ENCODE measurements at places on chromosomes 3 and 15. TPM values are rescaled to one million over a fixed set of nuclear protein-coding genes. Genes with fewer than 3 reads are reported as not detected.

DNA sequence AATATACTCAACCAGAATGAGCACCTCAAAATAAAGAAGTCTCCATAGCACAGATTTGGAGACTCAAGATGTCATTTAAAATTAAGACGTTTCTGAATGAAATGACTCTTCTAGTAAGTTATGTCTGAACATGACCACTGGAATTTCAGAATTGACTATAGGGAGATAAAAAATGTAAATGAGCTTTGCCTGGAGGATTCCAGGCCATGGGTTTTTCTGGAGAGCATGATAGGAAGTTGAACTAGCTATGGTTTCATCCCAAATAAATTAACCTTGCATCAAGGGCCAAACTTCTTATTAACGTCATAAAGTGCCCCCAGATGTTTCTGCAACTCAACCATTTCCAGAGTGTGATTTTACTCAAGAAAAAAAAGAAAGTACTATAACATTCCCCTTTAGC lies 222.6 kb upstream of the NR2F2 start:
- no peak for DNase-seq

GRCh38 chr15:55434989-55435825 lies 26.9 kb downstream of the PIERCE2 start:
- DNase-seq = peak; percentile 27

GRCh38 chr15:73858062-73858461 lies 15.3 kb upstream of the TBC1D21 start:
- DNase-seq = no peak

GRCh38 chr3:188342991-188343732 lies 189.2 kb downstream of the LPP start:
- DNase-seq = no peak

DNA sequence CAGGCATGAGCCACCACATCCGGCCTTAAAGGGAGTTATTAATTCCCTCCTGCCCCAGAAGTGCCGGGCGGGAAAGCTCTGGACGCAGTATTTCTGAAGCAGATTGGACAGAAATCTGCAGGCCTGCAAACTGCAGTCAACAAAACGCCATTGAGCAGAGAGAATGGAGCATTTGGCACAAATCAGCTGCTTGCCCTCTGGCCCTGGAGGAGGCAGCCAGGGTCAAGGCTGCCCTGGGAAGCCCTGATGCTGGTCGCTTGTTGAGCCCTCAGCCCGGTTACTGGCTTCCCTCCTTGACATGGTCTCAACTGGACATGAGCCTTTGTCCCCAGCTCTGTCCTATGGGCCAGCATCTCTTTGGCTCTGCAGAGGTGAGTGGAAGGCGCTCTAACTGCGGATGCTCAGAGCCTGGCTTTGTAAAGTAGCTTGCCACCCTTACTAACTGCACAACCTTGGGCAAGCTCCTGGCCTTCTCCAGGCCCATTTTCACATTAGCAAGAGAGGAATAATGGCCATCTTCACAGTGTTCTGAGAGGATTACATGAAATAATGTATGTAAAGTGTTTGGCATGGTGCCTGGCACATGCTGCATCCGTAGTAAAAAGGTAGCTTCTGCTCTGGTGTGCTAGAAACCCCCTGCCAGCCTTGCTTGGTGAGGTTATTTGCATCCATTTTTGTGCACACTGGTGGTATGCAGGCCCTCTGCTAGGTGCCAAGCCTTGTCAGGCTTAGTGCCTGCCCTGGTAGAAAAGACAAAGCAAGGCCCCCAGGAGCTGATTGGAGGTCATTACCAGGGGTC lies 4.1 kb downstream of the SEMA4B start:
- no peak for DNase-seq

GRCh38 chr3:54549607-54550220 lies 378.1 kb downstream of the LRTM1 start:
- DNase-seq = no peak

The GP5 gene
- 0.11 TPM for polyA plus RNA-seq

The CCK gene
- 3.9 TPM for polyA plus RNA-seq

- no peak for DNase-seq
These were observed 183.7 kb downstream of the RPLP1 start for GRCh38 chr15:69636169-69636915.

The RASL12 gene
- polyA plus RNA-seq = 12.9 TPM

DNA sequence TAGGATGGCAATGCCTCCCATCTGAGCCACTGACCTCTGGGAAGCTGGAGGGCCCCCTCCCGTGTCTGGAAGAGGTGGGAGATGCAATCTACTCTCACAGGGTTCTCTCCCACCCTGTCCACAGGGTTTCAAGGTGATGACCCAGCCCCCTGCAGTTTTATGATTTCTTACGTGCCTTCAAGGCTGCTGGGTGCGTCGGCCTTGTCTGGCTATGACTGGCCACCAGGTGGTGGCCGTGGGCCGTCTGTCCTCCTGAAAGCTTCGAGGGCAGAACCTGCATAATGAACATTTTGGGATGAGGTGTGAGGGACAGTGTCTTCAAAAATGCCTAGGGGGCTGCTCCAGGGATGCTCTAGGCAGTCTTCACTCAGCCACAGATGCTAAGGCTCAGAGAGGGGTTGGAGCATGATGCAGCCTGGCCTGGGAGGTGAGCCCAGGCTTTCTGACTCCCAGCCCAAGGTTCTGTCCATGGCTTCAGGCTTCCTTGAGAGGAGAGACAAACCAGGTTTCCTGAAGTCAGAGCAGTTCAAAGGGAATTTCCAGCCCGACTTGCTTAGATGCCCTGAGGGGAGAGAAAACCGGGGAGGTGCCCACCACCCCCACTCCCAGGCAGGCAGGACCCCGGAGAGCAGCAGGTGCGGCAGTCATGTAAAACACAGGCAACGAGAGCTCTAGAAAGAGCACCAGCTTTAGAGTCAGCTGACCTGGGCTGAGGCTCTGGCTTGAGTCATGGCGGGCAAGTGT lies 18.7 kb downstream of the ISG20 start:
- peak; percentile 61 for DNase-seq

GRCh38 chr3:87503900-87504498 lies 227.6 kb upstream of the POU1F1 start:
- DNase-seq = peak; percentile 20

GRCh38 chr3:18501679-18502343 lies 76.7 kb upstream of the SATB1 start:
- no peak for DNase-seq

DNA sequence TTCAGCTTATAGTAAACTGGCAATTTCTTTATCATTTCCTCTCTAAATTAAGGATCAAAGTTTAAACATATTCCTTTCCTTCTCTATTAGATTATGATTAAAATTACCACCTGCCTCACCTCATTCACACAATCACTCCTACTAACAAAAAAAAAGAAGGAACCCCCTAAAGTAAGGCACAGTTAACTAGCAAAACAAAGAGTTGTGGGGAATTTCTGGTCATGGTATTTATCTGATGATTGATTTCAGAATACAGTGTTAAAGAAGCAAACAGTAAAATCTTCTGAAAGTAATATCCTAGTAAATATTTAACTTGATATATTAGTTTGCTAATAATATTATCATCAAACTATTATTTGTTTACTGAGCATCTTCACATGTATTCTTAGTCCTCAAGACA lies 8.8 kb downstream of the GBE1 start:
- no peak for DNase-seq

- no peak for DNase-seq
These were observed 1147.6 kb downstream of the IGSF11 start for GRCh38 chr3:117887031-117887430.

The MNS1 gene
- 5.2 TPM for polyA plus RNA-seq

The UBP1 gene
- polyA plus RNA-seq = 58.4 TPM

- DNase-seq = no peak
These were observed 452.4 kb downstream of the SHQ1 start for GRCh38 chr3:72395776-72396311.

The KBTBD13 gene
- 0.59 TPM for polyA plus RNA-seq

DNA sequence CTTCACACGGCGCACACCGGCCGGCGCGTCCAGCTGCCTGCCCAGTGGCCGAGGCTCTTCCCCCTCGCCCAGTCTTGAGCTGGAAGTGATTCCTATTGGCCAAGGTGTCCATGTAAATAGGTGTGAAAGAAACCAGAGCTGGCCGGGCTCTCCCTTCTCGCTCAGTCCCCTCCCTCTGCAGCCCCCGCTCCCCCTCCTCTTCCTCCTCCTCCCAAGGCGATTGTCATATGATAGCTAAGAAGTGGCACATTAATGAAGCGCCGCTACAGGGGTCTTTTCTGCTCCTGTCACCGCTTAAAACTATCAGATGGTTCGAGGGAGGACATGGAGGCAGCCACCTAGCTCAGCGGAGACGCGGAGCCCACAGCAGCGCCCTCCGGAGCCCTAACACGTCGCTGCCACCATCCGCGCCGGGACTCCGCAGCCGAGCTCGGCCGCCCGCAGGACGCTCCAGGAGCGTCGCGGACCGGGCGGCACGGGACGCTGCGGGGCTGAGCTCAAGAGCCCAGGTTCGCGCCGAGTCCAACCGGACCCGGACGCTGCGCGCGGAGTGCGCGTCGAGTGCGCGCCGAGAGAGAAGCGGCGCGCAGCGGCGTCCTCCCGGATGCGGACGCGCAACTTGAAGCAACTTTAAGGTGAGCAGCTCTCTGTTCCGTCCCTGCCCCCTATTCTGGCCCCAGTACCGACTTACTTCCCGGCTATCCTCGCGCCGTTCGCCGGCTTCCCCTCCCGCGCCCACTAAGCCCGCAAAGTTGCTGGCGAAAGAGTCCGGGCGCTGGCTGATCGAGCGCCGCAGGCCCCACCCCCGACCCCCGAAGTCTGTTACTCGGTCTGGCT lies at the start of gene FOXB1:
Gene FOXB1 (plus strand): TSS at position 303 of the 837 bp plus-strand sequence. CDS start 653 bp downstream, outside the sequence.
- DNase-seq = no peak

- DNase-seq = no peak
These were observed 24.7 kb downstream of the EOGT start for GRCh38 chr3:68988740-68989139.

The ACKR2 gene
- 0.23 TPM for polyA plus RNA-seq

The NANOGP8 gene
- not detected for polyA plus RNA-seq

GRCh38 chr3:65485826-65486469 lies 552.8 kb downstream of the MAGI1 start:
- no peak for DNase-seq

- no peak for DNase-seq
These were observed 85.6 kb downstream of the PDCD6IP start for GRCh38 chr3:33883951-33884561.

DNA sequence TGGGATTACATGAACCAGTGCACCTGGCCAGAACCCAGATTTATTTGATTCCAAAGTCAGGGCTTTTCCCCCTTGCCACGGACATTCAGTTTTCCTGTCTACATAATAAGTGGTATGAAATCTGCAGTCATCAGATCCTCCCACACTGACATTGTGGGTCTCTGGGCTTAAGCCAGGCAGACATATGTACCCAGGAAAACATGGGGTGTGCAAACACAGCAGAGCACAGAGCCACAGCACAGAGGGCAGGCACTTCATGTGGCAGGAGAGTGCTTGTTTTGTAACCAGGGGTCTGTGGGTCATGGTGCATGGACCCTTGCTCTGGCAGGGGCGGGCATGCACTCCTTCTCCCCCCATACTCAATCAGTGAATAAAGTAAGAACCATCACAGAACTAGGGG lies 6.1 kb upstream of the ABTB1 start:
- DNase-seq = no peak

GRCh38 chr15:92383519-92384324 lies 10.0 kb upstream of the ST8SIA2 start:
- no peak for DNase-seq

DNA sequence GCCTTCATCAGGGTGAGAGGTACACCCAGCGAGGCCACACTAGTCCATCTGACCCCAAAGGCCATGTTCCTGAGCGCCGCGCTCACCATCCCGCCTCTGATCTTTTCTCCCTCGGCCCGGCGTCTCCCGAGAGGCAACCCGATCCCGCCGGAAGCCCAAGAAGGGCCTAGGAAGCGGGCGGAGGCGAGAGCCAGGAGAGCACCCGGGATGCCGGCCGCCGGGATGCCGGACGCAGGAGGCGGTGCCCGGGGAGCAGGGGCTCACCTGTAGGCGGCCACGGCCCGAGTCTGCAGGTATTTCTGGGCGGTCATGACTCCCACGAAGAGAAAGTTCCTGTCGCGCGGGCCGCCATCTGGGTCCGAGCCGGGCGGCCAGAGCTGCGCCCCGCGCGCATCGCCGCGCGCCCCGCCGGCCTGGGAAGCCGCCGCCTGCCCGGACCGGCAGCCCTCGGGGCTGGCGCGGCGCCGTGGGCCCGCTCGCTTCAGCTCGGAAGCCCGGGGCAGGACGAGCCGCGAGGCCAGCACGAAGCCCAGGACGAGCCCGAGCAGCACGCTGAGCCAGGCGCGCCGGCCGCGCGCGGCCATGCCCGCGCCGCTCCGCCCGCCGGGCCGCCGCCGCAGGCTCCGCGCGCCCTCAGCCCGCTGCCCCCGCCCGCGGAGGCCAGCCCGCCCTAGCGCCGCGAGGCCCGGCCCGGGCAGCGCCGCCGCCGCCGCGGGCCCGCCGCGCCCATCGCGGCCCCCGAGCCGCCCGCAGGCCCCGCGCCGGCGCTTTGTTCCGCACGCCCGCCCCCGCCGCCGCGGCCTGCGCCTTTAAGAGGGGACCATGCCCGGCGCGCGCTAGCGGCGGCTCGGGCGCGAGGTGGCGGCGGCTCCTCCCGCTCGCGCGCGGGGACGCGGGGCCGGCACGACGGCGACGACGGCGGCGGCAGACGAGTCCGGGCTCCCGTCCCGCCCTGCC lies 697 bp downstream of the CHSY1 start:
- DNase-seq = no peak

DNA sequence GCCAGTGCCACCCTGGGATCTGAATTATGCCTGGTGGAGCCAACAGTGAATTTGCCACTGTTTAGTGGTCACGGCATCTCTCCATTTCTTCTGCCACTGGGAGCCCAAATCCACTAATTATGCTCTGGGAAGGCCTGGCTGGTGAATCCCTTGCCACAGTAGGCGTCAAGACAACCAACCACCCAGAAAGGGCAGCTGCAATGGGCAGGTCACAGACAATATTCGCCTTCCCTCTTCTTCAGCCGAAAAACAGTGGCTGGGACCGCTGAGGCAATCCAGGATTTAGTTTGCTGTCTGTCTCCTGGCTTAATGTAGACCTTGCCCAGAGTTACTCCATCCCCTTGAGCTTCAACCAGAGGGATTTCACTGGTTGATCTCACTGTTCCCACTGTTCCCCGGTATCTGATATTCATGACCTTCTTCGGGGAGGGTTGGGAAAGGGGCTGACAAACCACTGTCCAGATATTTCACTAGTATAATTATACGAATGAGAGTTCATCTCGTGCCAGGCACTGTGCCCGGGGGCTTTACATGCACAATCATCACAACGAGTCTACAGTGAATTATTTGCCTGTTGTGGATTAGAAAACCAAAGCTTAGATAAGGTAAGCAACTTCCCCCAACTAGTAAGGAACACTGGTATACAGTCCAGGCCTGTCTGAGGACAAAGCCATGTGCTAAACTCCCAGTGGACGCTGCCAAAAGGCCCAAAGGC lies 49.9 kb upstream of the RAB6B start:
- no peak for DNase-seq

GRCh38 chr3:153357436-153357835 lies 195.4 kb downstream of the RAP2B start:
- DNase-seq = no peak

The CHRM5 gene
- 0.15 TPM for polyA plus RNA-seq

The SH2D7 gene
- polyA plus RNA-seq = 0.26 TPM

The JAGN1 gene
- 28.9 TPM for polyA plus RNA-seq
